ENCODE measurements at places on chromosomes 4 and X. TPM values are rescaled to one million over a fixed set of nuclear protein-coding genes. Genes with fewer than 3 reads are reported as not detected.

Gene DUSP9
- not detected for polyA plus RNA-seq

Gene CYBB
- polyA plus RNA-seq = 0.38 TPM

Gene CITED1
- polyA plus RNA-seq = not detected

Gene KLB
- 0.07 TPM for polyA plus RNA-seq

- H3K4me1 ChIP-seq = no peaks in the 10 kb centered on the region
- no peaks in the 10 kb centered on the region for H3K27me3 ChIP-seq
- no peak overlapping the region for H3K4me3 ChIP-seq
- H3K27ac ChIP-seq = no peak overlapping the region
Measured at GRCh38 chr4:138898282-138898681, 117.3 kb upstream of the NOCT start.

- no peak overlapping the region for H3K27ac ChIP-seq
- no peaks in the 10 kb centered on the region for H3K36me3 ChIP-seq
- H3K27me3 ChIP-seq = no peaks in the 10 kb centered on the region
- no peak overlapping the region for H3K4me3 ChIP-seq
- DNase-seq = no peak
Measured at GRCh38 chr4:37767019-37767418, 59.5 kb upstream of the PGM2 start.

DNA sequence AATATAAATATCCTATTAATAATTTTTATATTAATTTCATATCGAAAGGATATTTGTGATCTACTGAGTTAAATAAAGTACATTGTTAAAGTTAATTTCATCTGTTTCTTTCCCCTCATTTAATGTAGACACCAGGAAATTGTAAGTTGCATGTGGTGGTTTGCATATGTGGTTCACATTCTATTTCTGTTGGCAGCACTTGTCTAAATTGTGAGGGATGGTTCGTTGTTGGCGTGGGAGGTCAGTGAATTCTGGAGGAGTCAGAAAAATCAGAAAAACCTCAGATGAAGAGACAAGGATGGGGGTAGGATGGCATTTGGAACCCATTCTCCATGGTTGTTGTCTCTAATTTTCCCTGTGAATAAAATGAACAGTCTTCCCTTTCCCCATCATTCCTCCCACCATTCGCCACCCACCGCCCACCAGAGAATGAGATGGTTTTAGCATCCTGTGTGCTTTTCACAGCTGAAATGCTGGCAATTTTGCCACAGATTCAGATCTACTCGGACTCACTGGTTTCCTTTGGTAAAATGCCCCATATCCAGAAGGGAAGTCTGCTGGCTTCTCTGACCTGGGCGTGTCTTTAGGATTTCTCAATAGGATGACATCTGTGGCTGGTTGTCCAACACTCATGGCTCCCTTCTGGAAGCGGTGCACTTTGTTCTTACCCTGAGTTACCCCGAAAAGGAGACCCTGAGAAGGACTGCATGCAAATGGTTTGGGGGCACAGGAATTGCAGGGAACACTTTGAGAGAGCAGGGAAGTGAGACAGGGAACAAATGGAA lies 52.3 kb downstream of the LGI2 start:
- no peaks in the 10 kb centered on the region for H3K4me1 ChIP-seq
- no peaks in the 10 kb centered on the region for H3K27me3 ChIP-seq
- no peaks in the 10 kb centered on the region for H3K36me3 ChIP-seq
- no peak overlapping the region for H3K4me3 ChIP-seq

DNA sequence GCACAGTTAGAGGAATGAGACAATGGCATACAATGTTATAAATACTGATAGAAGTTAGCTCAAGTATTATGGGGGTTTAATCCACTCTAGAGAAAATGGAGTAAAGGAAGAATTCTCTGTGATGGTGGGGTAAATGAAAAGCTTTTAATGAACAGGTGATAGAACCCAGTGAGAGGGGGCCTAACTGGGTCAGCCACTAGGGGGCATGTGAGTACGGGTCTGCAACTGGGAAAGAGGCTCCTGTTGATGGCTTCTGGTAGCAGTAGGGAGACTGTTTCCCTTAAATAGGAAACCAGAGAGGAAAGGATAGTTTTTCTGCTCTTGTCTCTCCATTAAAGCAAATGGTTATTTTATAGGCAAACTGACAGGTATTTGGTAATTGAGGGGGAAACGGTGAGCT lies 132.8 kb upstream of the GPR101 start:
- no peak overlapping the region for H3K4me3 ChIP-seq
- no peaks in the 10 kb centered on the region for H3K36me3 ChIP-seq
- no peaks in the 10 kb centered on the region for H3K27me3 ChIP-seq
- no peak overlapping the region for H3K27ac ChIP-seq
- no peaks in the 10 kb centered on the region for H3K4me1 ChIP-seq

GRCh38 chr4:92303621-92304027 lies at the start of gene GRID2:
Gene GRID2 (plus strand): TSS chr4:92303966.
- H3K4me1 ChIP-seq = no peaks in the 10 kb centered on the region
- no peaks in the 10 kb centered on the region for H3K27me3 ChIP-seq
- DNase-seq = no peak
- H3K27ac ChIP-seq = no peak within 1 kb of the TSS
- no peaks in the 10 kb centered on the region for H3K36me3 ChIP-seq
- H3K4me3 ChIP-seq = no peak within 1 kb of the TSS

DNA sequence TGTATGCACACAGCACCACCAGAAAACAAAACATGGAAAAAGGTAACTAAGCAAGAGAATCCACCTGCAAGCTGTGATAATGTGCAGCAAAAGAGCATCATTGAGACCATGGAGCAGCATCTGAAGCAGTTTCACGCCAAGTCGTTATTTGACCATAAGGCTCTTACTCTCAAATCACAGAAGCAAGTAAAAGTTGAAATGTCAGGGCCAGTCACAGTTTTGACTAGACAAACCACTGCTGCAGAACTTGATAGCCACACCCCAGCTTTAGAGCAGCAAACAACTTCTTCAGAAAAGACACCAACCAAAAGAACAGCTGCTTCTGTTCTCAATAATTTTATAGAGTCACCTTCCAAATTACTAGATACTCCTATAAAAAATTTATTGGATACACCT lies 90.2 kb downstream of the TET2 start:
- H3K4me3 ChIP-seq = no peak overlapping the region
- peaks cover 5% of the 10 kb centered on the region for H3K36me3 ChIP-seq
- no peak for DNase-seq
- H3K4me1 ChIP-seq = no peaks in the 10 kb centered on the region
- no peaks in the 10 kb centered on the region for H3K27me3 ChIP-seq

DNA sequence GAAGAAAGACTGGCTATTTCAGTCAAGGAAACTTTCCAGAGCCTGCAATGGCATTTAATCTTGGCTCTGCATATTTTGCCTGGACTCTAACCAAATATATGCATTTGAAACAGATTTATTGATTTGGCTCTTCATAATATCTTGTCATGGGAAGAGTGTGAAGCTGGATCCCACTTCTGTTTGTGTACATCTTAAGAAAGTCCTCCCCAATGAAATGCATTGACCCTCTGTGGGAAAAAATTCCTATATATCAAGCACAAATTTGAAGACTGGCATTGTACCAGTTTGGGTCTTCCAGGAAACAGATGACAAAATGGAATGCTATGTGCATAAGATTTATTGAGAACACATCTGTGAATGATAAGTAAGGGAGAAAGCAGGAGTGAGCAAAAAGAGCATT lies 897.3 kb upstream of the TENM3 start:
- no peaks in the 10 kb centered on the region for H3K4me1 ChIP-seq
- H3K36me3 ChIP-seq = no peaks in the 10 kb centered on the region

DNA sequence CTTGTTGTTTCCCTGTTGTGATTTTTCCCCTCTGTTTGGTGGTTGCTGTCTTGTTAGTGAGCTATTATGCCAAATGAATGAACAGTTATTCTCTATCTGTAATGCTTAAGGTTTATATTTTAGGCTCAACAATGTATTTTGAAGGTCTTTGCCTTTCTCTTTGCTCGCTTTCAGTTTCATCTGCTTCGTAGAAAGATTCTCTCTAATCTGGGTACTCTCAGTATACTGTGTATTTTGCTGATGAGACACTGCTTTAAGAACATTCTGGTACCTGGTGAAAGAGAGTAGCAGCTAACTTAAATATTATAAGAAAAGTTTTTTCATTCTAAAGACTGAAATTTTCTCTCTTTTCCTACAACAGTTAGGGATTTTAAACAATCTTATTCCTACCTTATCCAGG lies 1274.7 kb upstream of the PABPC4L start:
- no peaks in the 10 kb centered on the region for H3K36me3 ChIP-seq
- no peaks in the 10 kb centered on the region for H3K4me1 ChIP-seq
- H3K27me3 ChIP-seq = no peaks in the 10 kb centered on the region
- no peak for DNase-seq

GRCh38 chrX:109878236-109878635 lies 124.7 kb upstream of the TMEM164 start:
- no peak overlapping the region for H3K4me3 ChIP-seq
- no peaks in the 10 kb centered on the region for H3K4me1 ChIP-seq
- DNase-seq = no peak
- no peak overlapping the region for H3K27ac ChIP-seq
- no peaks in the 10 kb centered on the region for H3K27me3 ChIP-seq
